Activated T-cell treated with anti-CD3 and anti-CD28 coated beads, Interleukin-2, amount 50 U/mL, for 72 hours (primary cell): ENCODE measurements at places on chromosomes 5 and 9.
A peak's percentile ranks its signal among the peaks of the same experiment; 100 is the strongest.

- H3K4me3 ChIP-seq, result peak overlapping the region; percentile 39
- H3K4me1 ChIP-seq, result no peaks in the 10 kb centered on the region
- H3K27ac ChIP-seq, result no peak overlapping the region
- no peaks in the 10 kb centered on the region for H3K36me3 ChIP-seq
- DNase-seq, result no peak
Observed at GRCh38 chr9:132546148-132547051, 36.0 kb upstream of the BARHL1 start.

DNA sequence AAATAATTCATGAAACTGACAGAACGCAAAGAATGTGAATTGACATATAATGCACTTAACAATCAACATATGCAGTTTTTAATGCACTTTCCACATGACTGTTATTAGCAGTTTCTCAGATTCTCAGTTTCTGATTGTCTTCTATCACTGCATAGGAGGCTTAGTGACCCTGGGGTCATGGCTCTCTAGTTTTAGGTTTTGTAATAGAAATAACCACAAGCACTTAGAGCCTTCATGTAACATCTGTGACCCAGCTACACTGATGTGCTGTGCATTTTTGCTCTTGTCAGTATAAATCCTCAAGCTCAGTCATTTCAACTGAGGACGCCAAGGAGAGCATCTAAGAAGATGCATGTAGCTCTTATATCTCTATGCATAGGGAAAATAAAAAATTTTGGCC lies 163.1 kb upstream of the IZUMO3 start:
- no peak overlapping the region for H3K27ac ChIP-seq
- DNase-seq, result no peak
- H3K27me3 ChIP-seq, result no peaks in the 10 kb centered on the region
- H3K4me1 ChIP-seq, result no peaks in the 10 kb centered on the region

- no peak overlapping the region for H3K4me3 ChIP-seq
- DNase-seq, result no peak
- H3K36me3 ChIP-seq, result peaks cover 46% of the 10 kb centered on the region
- H3K4me1 ChIP-seq, result no peaks in the 10 kb centered on the region
- H3K27ac ChIP-seq, result no peak overlapping the region
Observed at GRCh38 chr5:154878642-154879335, 20.4 kb downstream of the CNOT8 start.

GRCh38 chr5:116454417-116454927 lies 120.2 kb downstream of the SEMA6A start:
- peaks cover 3% of the 10 kb centered on the region for H3K36me3 ChIP-seq
- H3K27me3 ChIP-seq, result no peaks in the 10 kb centered on the region
- DNase-seq, result no peak
- H3K4me3 ChIP-seq, result no peak overlapping the region

- no peak for DNase-seq
- no peaks in the 10 kb centered on the region for H3K36me3 ChIP-seq
- no peak overlapping the region for H3K27ac ChIP-seq
- H3K4me1 ChIP-seq, result peaks cover 15% of the 10 kb centered on the region
Observed at GRCh38 chr5:111135946-111136345, 43.8 kb downstream of the WDR36 start.

DNA sequence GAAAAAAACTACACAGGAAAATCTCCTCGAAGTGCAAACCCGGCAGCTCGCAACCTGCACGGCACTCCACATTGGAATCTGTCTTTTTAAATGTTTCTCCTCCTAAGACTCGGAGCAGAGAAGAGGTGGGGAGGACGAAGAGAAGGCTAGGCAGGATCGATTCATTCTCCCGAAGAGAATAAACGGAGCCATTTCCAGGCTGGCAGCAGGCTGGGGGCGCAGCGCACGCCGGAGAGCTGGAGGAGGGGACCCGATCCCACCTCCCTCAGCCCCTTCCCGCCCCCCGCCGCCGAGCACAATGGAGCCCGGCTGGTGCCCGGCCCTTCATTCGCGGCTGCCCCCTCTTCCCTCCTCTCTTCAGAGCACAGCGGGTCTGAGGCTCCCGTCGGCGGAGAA lies 628 bp downstream of the HOMER1 start:
- H3K27ac ChIP-seq, result peak overlapping the region; percentile 39
- H3K36me3 ChIP-seq, result peaks cover 5% of the 10 kb centered on the region
- DNase-seq, result no peak
- peaks cover 65% of the 10 kb centered on the region for H3K4me1 ChIP-seq
- H3K27me3 ChIP-seq, result peaks cover 17% of the 10 kb centered on the region
